Right atrium auricular region (tissue), 2 donors: ENCODE measurements at places on chromosomes 7 and 10. TPM values are rescaled to one million over a fixed set of nuclear protein-coding genes. Genes with fewer than 3 reads are reported as not detected.

GFRA1 gene
- 9.1 TPM for total RNA-seq

ASAH2 gene
- 1.8 TPM for total RNA-seq

SAP25 gene
- total RNA-seq, result not detected

VTI1A gene
- 21.0 TPM for total RNA-seq

MACC1 gene
- total RNA-seq, result not detected

WNT2 gene
- total RNA-seq, result 6.5 TPM
